ENCODE measurements at places on chromosomes 4 and X. TPM values are rescaled to one million over a fixed set of nuclear protein-coding genes. Genes with fewer than 3 reads are reported as not detected.

The VEGFD gene
- not detected for total RNA-seq

The GRIPAP1 gene
- total RNA-seq, result 26.0 TPM

The FGF2 gene
- 1.6 TPM for total RNA-seq

- no peak for DNase-seq
These were observed 72.4 kb upstream of the UCP1 start for GRCh38 chr4:140641105-140641555.

GRCh38 chr4:173039617-173040577, 128.7 kb upstream of the GALNT7 start:
- DNase-seq, result peak; percentile 85

- DNase-seq, result no peak
These were observed 75.6 kb downstream of the PPP2R2C start for GRCh38 chr4:6396696-6397236.

- no peak for DNase-seq
These were observed 26.3 kb upstream of the TRPC3 start for GRCh38 chr4:121978172-121978516.

GRCh38 chrX:23389196-23389792, 54.6 kb downstream of the PTCHD1 start:
- no peak for DNase-seq

Data from pancreas (tissue), 10 donors.